WTC11 (cell line): ENCODE measurements at places on chromosomes 12 and 14. TPM values are rescaled to one million over a fixed set of nuclear protein-coding genes. Genes with fewer than 3 reads are reported as not detected.

- no peaks in the 10 kb centered on the region; the same call in 1 of the 2 replicates for H3K36me3 ChIP-seq
- no peak for DNase-seq
- H3K27me3 ChIP-seq, result no peaks in the 10 kb centered on the region
- no peak overlapping the region for H3K4me3 ChIP-seq
- no peak overlapping the region for H3K27ac ChIP-seq
- peaks cover 11% of the 10 kb centered on the region for H3K4me1 ChIP-seq
Measured at GRCh38 chr12:89393551-89394121, 41.3 kb upstream of the DUSP6 start.

- H3K4me1 ChIP-seq, result no peaks in the 10 kb centered on the region
- no peak overlapping the region for H3K27ac ChIP-seq
- H3K36me3 ChIP-seq, result peaks cover 14% of the 10 kb centered on the region
Measured at GRCh38 chr14:73935666-73936065, 14.2 kb downstream of the FAM161B start.

DNA sequence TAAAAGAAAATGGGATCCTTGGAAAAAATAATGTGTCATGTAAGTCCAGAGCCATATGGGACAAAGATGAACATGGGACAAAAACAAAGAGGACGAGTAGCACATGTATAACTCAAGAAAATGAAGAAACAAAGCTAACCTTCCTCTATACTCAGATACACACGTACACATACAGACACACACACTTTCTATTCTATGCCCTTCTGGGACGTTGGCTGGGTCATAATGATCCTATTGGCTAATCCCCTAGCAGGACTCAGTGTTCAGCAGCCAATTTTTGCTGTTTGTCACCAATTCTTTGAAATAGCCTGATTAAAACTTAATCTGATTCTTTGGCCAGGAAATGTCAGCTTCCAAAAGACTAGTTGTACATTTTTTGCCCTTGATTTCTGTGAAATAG is 189.4 kb upstream of the FOXG1 start:
- no peak overlapping the region for H3K27ac ChIP-seq
- H3K4me3 ChIP-seq, result no peak overlapping the region
- H3K36me3 ChIP-seq, result peaks cover 6% of the 10 kb centered on the region
- H3K27me3 ChIP-seq, result peaks cover 2% of the 10 kb centered on the region; the same call in 1 of the 2 replicates
- H3K4me1 ChIP-seq, result no peaks in the 10 kb centered on the region
- DNase-seq, result no peak

DNA sequence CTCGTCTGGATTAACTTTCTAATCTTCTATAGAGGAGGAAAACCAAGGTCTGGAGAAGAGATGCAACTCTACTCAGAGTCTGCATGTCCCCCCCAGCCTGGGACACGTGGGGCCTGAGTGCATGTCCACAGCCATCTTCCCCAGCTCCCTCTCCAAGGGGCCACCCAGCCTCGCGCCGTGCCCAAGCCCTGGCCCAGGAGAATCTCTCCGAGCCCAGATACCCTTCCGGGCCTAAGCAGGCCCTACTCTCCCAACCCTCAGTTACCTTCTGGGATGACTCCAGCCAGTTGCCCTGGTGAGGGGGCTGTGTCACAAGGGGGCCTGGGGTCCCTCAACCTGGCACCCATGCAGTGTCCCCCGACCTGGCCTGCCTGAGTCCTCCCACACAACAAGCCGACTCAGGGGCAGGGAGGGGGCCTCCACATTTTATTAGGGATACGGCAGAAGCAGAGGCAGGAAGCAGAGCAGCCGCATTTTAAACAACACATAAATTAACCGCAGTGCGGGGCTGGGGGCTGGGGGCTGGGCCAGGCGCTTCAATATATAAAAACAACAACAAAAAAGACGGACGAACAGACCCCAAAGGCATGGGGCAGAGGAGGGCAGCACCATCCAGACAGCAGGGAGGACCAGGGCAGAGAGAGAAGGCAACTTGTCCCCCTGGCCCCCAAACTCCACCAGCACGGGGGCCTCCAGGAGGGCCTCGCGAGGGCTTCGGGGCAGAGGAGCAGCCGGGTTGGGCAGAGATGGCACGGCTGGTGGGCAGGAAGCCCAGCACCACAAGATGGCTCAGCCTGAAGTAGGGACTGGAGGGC is 37.3 kb downstream of the NCKAP5L start:
- DNase-seq, result no peak
- no peak overlapping the region for H3K4me3 ChIP-seq
- peak overlapping the region; percentile 53; the same call in 1 of the 2 replicates for H3K27ac ChIP-seq
- H3K27me3 ChIP-seq, result no peaks in the 10 kb centered on the region

The SLC6A12 gene
- total RNA-seq, result 0.39 to 0.79 TPM (median 0.76 TPM) in 3 replicates

The TAMALIN gene
- 5.5 to 7.1 TPM (median 6.1 TPM) in 3 replicates for total RNA-seq
